Muscle of leg (tissue), 16 donors: ENCODE measurements at places on chromosomes 16 and 17. TPM values are rescaled to one million over a fixed set of nuclear protein-coding genes. Genes with fewer than 3 reads are reported as not detected.

GRCh38 chr16:23990507-23990906 is 154.7 kb downstream of the PRKCB start:
- no peak for DNase-seq

DNA sequence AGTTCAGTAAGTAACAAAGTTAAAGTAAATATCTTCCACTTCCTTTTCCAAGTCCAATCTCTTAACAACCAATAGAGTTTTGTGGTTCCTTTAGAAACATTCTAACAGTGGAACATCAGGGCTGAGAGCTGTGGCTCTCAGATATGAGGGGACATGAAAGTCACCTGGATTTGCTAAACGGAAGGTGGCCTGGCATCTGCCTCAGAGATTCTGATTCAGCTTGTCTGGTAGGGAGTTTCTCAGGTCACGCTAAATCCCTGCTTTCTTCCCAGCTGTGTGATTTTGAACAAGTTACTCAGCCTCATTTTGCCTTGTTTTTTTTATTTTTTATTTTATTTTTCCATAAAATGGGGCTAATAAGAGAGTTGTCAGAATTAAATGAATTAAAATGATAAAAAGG is 411.0 kb upstream of the CDH11 start:
- no peak for DNase-seq

Gene WFIKKN1
- 0.22 TPM for total RNA-seq

GRCh38 chr17:58111676-58112075 is 28.5 kb downstream of the DYNLL2 start:
- DNase-seq: no peak

DNA sequence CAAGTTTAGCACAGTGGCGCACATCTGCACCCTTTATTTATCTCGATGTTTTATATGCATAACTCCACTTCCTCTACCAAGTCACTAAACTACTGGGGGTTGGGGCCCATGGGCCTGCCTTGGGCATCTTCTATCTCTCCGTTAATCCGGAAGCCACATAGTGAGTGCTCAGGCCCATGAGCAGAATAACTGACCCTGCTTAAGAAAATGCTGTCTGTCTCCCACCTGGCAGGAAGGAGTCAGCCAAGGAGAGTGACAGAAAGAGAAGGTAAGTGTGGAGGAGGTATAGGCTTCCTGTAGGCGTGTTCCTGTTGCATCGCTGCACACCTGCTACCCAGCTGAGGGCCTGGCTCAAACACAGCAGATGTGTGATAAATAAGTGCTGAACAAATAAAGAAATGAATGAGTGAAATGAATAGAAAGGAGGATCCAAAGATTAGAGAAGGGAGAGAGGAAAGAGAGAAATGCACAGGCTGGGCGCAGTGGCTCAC is 320.1 kb downstream of the SLC39A11 start:
- no peak for DNase-seq

Gene GPR179
- total RNA-seq: 0.22 TPM

DNA sequence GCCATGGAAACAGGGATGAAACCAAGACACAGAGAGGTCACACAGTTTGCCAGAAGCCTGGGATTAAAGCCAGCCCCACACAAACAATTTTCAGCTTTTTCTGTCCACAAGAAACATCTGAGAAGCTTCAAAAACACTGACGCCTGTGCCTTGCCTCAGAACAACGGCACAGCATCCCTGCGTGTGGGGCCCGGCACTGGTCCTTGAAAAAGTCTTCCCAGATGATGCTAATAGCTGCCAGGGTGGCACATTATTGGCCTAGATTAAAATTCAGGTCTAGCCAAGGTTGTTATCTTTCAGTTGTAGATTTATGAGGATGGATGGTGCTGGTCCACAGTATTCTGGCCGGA is 321.4 kb downstream of the HAPSTR1 start:
- DNase-seq: no peak

DNA sequence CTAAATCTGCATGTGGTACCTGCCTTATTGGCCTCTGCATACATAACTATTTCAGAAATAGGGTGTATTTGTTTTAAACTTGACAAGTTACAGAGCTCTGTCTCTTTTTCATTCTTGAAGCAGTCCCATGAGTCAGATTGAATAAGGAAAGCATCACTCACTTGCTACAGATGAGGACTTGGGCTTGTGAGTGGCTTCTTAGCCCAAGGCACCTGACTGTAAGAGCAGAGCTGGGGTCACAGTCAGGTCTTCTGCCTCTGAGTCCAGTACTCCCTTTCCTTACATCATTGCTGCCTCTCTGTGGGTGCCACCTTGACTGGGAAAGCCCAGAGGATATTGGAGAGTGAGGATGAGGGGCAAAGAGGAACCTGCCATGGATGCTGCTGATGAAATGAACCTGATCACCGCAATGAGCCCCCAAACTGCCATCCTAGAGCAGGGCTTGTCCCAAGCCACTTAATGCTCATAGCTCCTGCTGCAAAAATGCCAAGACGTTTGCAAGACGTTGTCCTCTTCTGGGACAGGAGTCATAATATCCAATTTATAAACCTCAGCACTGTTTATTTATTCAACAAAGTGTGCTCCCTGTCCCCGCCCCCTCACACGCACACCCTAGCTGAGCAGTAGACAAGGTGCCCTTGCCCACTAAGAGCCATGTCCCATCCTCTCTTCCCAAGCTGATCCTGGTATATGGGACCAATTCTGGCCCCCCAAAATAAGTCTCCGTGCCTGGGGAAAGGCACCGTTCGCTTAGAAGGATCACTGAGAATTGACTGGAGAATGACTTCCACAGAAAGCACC is 74.1 kb downstream of the CCDC182 start:
- no peak for DNase-seq

GRCh38 chr17:75834928-75835653 is 9.1 kb downstream of the UNC13D start:
- DNase-seq: peak; percentile 61

GRCh38 chr17:68384471-68384870 is 72.8 kb downstream of the WIPI1 start:
- DNase-seq: no peak

Gene WNT9B
- 0.04 TPM for total RNA-seq
